ENCODE measurements at places on chromosomes 5 and 9.

DNA sequence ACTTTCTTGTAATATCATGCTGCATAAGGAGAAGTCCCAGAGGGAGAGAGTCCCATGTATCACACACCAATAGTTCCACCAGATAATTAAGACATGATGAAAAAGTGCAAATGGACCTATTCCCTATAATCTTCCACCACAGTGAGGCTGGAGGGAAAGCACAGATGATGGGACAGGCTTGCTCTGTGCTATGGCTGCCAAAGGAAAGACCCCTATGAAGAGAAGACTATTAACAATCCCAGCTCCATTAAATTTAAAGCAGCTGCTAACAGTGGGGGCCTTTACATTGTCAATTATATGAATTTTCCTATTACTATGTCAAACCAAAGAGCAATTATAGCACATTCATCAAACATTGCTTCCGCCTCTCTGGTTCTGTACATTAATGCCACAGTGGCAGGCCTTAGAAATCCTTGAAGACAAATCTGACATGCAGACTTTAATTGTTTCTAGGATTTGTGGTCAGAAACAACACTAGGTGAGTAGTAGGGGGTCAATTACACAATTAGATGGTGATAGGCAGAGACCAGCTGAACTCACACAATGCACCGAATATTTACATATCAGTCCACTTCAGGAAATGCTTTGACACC lies 551.3 kb downstream of the TLE1 start:
- DNase-seq: no peak

GRCh38 chr9:84699984-84700383 lies 30.5 kb downstream of the NTRK2 start:
- DNase-seq: no peak

- DNase-seq: no peak
These were observed 87.6 kb upstream of the COL5A1 start for GRCh38 chr9:134553996-134554372.

DNA sequence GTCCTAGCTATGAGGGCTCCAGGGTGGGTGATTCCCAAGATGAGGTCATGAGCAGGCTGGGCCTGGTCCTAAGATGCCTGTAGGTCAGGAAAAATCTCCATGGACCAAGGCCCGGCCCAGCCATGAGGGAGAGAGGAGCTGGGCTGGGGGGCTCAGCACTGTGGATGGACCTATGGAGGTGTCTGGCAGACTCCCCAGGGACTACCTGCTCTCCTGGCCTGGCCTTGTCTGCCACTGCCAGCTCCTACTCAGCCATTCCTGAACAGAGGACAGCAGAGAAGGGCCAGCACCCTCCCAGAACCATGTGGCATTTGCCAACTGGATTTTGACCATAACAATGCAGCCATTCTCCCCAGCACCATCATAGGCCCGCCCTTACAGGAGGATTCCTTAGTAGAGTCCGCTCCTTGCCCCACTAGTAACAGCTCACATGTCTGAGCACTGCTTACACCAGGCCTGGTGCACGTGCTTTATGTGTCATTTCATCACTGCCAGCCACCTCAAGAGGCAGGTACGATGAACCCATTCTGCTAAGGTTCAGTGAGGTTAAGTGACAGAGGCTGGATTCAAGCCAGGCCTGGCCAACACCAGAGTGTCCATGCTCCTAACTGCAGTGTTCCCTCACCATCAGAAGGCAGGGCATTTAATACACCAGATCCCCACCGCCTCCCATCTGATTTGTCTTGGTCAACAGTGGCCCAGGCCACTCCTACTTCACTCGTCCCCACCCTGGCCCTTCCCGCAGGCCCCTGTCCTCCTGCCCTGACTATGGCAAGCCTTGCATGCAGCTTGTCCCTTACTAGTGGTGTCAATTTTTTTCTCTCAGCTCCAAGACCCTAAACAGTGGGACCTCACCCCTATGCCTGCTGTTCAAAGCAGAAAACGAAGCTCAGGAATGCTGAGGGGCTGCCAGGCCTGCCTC lies 669 bp downstream of the IL13 start:
- no peak for DNase-seq

- no peak for DNase-seq
These were observed 284.9 kb upstream of the FBXL7 start for GRCh38 chr5:15215056-15215455.

- DNase-seq: no peak
These were observed 164.4 kb downstream of the SMARCA2 start for GRCh38 chr9:2179567-2179966.

DNA sequence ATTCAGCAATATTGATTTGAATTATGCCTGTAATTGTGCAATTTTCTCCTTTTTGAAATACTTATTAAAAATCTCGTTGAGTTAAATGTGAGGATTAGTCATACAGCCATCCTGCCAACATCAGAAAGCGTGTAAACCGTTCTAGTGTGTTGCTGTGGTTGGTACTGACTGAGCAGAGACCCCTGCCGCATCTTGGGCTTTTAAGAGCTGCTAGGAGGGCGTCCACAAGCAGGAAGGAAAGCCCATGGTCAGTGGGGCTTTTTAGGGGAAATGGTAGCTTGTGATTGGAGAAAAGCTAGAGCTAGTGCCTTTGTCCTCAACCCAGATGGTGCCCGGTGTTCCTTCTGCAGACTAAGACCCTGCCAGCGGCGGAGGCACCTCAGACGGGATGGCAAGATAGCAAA lies 1.3 kb downstream of the SDHA start:
- DNase-seq: no peak

DNA sequence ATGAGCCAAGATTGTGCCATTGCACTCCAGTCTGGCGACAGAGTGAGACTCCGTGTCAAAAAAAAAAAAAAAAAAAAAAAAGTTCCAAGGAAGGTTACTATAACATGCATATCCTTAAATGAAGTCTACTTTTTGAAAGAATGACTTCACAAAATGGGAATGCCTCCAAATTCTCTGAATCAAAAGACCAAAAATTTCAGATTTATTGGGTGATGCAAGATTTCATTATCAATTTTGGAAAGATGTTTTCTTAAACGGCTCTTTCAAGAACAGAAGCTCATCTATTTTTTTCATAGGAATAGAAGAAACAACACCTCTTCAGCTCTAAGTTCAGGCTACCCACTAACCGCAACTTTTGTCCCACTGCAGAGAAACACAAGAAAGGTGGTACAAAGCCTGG lies 69.9 kb downstream of the AUH start:
- no peak for DNase-seq

- no peak for DNase-seq
These were observed 49.7 kb downstream of the ACTBL2 start for GRCh38 chr5:57432876-57433275.

DNA sequence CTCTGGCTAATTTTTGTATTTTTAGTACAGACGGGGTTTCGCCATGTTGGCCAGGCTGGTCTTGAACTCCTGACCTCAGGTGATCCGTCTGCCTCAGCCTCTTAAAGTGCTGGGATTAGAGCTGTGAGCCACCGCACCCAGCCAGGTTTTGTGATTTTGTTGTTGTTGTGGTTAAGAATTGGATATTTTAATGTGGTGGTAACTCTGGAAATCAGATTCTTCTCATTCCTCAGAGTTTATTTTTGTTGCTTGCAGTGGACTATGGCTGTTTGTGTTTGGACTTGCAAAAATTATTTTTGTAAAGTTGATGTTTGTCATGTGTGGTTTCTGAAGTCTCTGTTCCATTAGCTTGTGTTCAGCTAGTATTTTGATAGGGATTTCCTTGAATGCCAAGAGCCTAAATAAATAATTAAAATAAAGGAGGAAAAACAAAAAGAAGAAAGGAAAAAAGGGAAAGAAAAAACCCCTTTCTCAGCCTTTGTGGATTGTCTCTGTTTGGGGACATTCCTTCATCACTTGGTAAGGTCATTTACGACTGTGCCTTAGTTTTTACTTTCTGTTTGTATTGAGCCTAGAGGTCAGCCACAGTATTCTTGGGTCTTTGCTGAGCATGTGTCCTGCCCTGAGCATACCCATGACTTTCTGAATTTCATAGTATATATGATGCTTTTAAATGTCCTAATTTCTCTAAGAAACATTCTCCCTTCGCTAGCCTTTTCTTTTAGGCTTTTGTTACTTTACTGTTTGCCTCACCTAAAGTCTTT lies 37.3 kb downstream of the PBX3 start:
- peak; percentile 47 for DNase-seq

- DNase-seq: no peak
These were observed 45.7 kb downstream of the PRRC1 start for GRCh38 chr5:127563136-127563535.

- peak; percentile 17 for DNase-seq
These were observed 184.1 kb upstream of the ADRA1B start for GRCh38 chr5:159732220-159732619.

- DNase-seq: no peak
These were observed 51.1 kb downstream of the NUDT12 start for GRCh38 chr5:103511554-103511885.

- no peak for DNase-seq
These were observed 78.4 kb downstream of the APBA1 start for GRCh38 chr9:69593756-69594155.

GRCh38 chr5:137220523-137220927 lies 278.6 kb downstream of the SPOCK1 start:
- DNase-seq: peak; percentile 80

DNA sequence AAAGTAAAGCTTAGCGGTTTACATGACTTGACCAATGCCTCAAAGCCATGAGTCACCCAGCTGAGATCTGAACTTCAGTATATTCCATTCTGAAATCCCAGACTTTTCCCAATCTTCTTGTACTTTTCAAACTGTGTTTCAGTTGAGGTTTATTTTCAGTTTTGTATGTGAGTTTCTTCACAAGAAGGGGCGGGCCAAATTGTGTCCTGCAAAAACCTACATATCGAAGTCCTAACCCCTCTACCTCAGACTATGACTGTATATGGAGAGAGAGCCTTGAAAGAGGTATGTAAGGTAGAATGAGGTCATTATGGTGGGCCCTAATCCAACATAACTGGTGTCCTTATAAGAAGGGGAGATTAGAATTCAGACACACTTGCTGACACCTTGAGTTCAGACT lies 666 bp upstream of the TLR4 start:
- DNase-seq: no peak

GRCh38 chr9:32161209-32161608 lies 223.2 kb upstream of the ACO1 start:
- no peak for DNase-seq
